Activated naive CD8-positive, alpha-beta T cell treated with anti-CD3 and anti-CD28 coated beads, Interleukin-2, amount 50 U/mL, for 16 hours (primary cell): ENCODE measurements at places on chromosomes 4 and X.

DNA sequence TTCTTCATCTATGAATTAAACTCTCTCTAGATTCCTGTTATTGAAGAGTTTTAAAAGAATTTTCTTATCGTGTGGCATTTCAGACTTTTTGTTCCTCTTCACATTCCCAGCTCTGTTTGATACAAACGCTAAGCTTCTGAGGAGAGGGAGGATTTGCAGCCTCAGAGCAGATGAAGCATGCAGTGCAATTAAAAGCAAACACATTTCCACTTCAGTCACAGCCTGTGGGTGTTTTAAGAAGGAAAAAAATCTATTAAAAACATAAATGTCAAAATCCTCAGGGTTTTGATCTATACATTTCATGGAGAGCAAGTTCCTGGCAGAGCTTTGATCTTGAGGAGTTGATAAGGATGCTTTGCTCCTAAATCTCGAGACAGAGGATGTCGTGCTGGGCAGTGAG, 442.4 kb upstream of the BOD1L1 start:
- DNase-seq, result no peak

GRCh38 chrX:100625985-100626491, 10.6 kb downstream of the TSPAN6 start:
- DNase-seq, result no peak

DNA sequence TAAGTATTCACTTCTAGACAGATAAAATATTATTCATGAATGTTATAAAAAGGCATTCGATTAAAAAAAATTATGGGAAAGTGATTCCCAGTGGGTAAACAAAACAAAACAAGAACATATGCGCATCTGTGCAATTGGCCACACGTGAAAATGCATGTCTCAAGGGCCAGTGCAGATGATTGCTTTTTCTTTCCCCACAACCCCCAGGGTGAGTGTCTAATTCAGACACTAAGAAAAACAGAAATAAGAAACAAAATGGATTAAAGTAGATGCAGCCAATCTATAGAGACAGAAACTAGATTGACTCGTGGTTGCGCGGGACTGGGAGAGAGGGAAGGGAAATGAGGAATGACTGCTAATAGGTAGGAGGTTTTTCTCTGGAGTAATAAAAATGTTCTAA, 49.5 kb downstream of the GPM6A start:
- DNase-seq, result no peak

GRCh38 chrX:69145714-69146113, 19.5 kb downstream of the PJA1 start:
- no peak for DNase-seq

- DNase-seq, result no peak
These were observed 445.4 kb downstream of the BCOR start for GRCh38 chrX:39652336-39652735.

GRCh38 chrX:38484607-38485498, 76.5 kb upstream of the TSPAN7 start:
- no peak for DNase-seq

DNA sequence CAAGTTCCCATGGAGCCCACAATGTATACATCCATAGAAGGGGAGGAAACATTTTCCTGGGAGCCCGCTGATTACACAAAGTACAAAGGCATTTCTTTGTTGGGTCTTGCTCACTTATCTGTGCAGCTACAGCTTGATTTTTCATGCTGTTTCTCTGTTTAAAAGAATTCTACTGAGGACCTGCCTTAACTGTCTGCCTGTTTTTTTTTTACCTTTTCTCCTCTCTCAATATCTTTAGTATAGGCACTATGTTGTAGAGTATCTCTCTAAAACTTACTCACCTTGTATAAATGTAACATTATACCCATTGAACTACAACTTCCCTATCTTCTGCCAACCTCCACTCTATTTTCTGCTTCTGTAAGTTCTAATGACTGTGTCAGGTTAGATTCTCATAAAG, 494.6 kb upstream of the EPHA5 start:
- DNase-seq, result no peak

- DNase-seq, result no peak
These were observed 1.9 kb upstream of the VEGFC start for GRCh38 chr4:176794651-176795050.

DNA sequence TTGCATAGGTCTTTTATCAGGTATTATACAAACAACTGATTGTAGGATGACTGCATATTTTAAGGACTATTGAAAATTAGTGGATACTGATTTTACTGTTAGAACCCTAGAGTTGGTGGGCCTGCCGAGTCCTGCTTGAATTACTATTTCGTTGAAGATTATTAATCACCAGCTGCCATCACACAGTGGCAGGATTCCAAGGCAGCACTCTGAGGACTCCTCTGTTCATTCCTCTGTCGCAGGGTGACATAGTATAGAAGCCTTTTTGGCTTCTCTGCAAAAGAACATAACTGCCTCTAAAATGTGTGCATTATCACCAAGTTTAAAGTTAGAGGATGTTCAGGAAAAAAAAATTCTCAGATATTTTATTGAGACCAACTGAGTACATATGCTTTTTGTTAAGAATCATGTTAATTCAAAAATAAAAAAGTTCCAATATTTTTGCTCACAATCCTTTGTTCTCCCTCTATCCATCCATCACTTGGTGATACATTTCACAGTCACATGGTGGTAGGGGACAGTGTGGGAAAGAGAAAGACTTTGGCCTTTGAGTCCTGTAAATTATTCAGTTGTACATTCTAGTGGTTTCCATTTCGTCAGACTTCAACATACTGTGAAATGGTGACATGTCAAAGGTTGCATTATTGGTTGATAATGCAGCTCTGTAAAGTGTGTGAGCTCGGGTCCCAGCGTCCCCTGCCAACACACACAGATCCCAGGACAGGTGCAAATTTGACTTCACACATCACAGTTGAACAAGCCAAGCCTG, 332.5 kb downstream of the GRID2 start:
- DNase-seq, result no peak

- no peak for DNase-seq
These were observed 94.4 kb upstream of the CLCN4 start for GRCh38 chrX:10062352-10062751.

DNA sequence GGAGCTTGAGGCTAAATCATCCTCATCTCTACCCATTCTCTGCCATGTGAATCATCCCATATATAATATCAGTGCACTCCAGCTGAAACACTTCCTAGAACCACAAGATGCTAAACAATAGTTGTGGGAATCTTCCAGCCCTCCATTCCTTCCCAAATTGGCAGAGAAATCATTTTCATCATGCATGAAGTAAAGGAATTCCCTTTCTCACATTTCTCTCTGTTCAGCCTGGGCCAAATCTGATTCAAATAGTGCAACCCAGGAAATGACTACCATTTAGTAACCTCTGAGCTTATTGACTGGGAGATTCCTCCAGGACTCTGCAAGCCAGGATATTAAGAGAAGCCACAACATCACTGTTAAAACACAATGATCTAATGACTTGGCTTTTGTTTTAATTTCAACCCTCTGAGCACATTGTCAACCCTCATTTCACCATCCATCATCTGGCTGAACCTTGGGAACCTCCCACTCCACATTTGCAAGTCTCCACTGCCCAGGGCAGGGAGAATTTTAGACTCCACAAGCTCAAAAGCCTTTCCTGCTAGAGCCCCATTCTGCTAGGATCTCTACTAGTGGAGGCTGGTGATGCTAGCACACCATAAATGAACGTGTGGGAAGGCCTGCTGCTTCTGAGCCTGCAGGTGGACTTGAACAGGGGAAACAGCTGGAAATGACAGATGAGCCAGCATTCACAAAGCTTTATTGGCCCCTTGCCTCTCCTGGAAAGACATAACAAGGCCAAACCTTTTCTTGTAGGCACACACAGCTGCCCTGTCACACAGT, 133.9 kb downstream of the TET2 start:
- no peak for DNase-seq

GRCh38 chr4:85854546-85854945, 379.6 kb downstream of the ARHGAP24 start:
- DNase-seq, result no peak
